ENCODE measurements at places on chromosomes 7 and 10. TPM values are rescaled to one million over a fixed set of nuclear protein-coding genes. Genes with fewer than 3 reads are reported as not detected.

PRSS2 gene
- total RNA-seq = not detected

AGR3 gene
- total RNA-seq = not detected

TMEM139 gene
- total RNA-seq = 1.6 TPM

CYP3A4 gene
- total RNA-seq = not detected

GSTO2 gene
- total RNA-seq = 1.3 TPM
